RWPE1 (cell line): ENCODE measurements at places on chromosomes 1 and 21.

DNA sequence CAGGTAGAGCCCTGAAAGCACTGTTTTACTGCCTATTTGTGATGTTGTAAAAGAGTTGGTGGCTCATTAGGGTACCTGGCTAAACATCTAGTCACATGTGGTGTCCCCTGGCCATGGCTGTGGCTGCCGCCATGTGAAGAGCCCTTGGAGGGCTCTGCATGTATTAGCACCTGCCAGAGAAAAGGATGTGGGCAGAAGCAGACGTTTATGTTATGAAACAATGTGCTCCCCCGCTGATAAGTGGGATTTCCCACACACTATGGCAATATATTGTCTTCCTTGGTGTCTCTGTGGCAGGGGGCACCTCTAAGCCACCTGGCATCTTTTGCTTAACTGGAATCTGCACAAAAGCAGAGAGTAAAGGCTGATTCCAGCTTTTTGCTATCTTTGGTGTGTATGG, 9.6 kb downstream of the TENT5C start:
- no peak for DNase-seq

DNA sequence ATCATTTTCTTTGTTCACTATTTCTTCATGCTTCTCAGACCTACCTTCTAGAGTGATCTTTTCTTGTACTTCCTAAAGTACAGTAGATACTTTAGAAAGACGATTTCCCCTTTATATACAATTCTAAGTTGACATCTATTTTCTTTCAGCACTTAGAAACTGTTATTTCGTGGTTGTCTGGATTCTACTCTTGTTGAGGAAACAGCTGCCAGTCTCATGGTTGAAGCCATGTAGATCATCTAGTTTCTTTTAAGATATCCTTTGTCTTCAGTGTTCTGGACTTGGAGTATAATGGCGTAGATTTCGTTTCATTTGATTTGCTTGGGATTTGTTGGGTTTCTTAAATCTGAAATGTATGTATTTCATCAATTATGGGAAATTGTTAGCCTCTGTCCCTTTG, 67.6 kb downstream of the PKN2 start:
- no peak for DNase-seq

- no peak for DNase-seq
These were observed 13.9 kb upstream of the PSMB2 start for GRCh38 chr1:35655196-35655595.

GRCh38 chr21:35045542-35046262, 3.4 kb downstream of the RUNX1 start:
- no peak for DNase-seq

- DNase-seq = no peak
These were observed at the start of gene ETV3L for GRCh38 chr1:157099633-157100009. ETV3L (minus strand) TSS chr1:157099808; CDS start chr1:157099523, 285 bp downstream.

DNA sequence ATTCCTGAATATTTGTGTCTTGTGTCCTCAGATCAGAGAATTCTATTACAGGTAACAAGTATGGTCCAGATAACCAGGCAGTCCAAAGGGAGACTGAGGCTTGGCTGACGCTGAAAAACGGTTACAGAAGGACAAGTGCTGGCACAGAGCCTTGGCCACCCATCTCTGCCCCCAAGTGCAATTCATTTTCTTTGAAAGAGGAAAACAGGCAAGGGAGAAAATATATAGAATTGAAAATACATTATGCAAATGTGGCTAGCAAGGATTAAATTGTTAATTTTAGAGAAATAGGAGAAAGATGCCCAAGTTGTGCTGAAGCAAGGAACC, 1.2 kb downstream of the SORT1 start:
- no peak for DNase-seq
